Stimulated activated effector memory CD8-positive, alpha-beta T cell treated with anti-CD3 and anti-CD28 coated beads, Interleukin-12 subunit alpha, Interleukin-12 subunit beta, amount 100 ng/mL, for 72 hours (primary cell): ENCODE measurements at places on chromosomes 13 and 19.

GRCh38 chr19:5200844-5201243, 139.8 kb downstream of the PTPRS start:
- DNase-seq = no peak

GRCh38 chr13:24624801-24625231, 55.4 kb upstream of the ATP12A start:
- no peak for DNase-seq

DNA sequence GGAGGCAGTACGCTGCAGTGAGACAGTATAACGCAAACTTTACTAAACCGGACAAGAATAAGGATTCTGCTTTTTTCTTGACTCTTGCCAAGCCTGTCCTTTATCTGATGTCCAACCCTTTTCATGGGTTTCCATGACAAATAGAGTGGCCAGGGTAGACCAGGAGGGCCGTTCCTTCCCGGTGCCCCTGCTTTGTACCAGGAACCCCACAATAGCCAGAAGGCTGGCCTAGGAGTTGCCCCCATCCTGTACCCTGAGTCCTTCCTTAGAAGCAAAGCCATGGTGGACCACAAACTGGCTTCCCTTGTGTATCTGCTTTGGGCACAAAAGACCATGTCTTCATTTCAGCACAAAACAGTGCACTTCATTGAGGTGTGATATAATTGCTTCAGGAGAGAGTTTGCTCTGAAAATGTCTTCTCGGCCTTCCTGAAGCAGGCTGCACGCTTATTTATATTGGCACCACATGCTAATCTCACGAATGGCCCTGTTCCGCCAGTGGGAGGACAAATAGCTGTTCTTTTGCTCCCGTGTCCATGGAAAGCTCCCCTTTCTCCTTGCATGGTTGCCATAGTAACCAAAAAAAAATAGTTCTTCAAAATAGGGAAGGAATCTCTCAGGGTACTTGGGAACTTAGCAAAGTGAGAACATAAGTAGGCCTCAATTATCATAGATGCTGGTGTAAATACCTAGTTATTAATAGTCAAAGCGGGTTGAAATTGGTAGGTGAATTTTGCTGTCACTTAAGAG, 222.1 kb downstream of the ZIC5 start:
- no peak for DNase-seq

DNA sequence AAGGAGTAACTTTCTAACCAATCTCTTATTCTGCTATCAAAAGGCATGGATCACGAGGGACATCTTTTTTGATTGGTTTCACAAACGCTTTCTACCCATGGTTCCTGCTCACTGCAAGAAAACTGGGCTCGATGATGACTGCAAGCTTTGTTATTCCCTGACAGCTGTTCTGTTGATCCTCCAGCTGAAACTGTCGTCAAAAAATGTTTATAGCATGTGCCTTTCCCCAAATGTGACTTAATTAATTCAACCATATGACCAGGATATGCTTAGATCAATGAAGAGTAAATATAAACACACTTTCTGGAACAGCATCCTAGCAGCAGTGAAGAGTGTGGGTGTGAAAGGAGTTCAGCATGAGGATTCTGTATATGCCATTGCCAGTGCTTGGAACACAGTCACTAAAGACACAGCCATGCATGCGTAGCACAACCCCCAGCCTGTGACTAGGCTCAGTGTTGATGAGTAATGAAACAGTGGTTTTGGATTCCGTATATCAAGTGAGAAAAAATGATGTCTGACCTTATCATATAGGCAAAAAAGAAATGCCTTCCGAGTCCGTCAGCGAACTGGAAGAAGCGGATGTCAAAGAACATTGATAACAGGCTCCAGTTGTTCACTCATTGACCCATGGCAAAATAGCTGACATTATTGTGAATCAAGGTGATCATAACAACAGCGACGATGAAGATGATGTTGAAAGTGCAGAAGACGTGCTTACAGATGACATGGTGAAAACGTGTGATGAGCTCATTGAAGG, 347.4 kb downstream of the FGF9 start:
- DNase-seq = no peak

DNA sequence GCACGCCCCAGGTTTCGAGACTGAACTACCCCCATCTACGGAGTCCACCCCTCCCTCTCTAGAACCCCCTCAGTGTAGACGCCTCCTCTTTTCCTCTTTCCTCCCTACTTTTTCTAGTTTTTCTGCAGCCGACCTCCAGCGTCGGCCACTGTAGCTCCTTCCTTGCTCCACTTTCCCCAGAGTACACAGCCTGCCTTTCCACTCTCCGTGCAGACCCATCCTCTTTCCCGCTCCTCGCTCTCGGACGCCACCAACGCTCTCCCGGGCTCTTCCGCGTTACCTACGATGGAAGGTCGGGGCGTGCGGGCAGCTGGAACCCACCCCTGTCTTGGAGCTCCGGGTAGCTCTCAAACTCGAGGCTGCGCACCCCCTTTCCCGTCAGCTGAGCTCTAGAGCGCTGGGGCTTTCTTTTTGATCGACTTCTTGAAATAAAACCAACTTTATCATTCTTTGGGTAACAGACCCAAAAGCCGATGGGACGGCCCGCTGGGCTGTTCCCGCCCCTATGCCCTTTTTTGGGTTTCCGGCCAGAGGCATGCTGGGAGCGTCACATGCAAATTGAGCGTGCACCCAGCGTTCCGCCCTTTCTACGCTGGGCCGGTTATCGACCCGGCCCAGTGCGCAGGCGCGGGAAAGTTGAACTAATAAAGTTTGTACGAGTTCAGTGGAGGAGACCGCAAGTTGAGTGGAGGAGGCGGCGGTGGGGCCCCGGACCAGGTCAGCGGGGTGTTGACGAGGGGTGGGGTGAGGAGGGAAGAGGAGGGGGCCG, at the start of the genes BCL2L12 and IRF3:
Gene BCL2L12, plus strand, starts transcription at position 583 of the 769 bp plus-strand sequence. CDS start 760 bp downstream, outside the sequence.
Gene IRF3, minus strand, starts transcription at position 507 of the 769 bp plus-strand sequence. CDS start 1,019 bp downstream, outside the sequence.
- DNase-seq = peak; percentile 98

GRCh38 chr13:114023716-114024602, 50.1 kb upstream of the C13orf46 start:
- DNase-seq = no peak

DNA sequence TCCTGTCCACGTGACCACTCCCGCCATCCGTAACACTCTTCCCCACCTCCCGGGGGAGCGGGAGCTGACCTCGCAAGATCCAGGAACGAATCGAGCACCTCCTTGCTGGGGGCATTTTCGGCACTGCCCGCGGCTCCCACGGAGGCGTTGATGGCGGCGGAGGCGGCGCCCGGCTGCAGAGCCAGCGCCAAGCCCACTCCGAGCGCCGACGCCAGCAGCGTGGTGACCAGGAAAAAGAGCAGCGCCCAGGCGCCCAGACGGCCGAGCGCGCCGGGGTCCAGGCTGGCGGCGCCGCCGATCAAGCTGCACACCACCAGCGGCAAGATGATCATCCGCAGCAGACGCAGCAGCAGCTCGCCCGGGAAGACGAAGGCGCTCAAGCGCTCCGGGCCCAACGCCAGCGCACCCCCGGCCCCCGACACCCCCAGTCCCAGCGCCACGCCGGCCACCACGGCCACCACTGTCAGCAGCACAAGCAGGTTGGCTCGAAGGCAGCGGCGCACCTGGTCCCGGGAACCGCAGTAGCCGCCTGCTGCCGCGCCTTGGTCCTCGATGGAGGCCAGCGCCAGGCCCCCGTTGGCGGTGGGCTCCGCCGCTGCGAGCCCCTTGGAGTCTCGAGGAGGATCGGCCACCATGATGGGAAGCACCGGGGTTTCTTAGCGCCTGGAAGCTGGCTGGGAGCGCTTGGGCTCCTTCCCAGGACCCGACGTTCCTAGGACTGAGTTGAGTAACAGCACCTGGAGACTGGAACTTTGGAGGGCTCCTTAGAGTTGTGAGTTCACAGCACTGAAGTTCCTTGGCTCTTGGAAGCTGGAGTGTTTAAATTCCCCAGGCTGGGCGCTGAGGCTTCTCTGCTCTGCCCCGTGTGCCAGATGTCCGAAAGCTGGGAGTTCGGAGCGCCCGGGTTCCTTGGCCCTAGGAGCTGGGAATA, 798 bp downstream of the SLC1A5 start:
- peak; percentile 36 for DNase-seq

GRCh38 chr13:41056194-41056593, 5.1 kb upstream of the WBP4 start:
- no peak for DNase-seq
